ENCODE measurements at places on chromosomes 11 and 22.

DNA sequence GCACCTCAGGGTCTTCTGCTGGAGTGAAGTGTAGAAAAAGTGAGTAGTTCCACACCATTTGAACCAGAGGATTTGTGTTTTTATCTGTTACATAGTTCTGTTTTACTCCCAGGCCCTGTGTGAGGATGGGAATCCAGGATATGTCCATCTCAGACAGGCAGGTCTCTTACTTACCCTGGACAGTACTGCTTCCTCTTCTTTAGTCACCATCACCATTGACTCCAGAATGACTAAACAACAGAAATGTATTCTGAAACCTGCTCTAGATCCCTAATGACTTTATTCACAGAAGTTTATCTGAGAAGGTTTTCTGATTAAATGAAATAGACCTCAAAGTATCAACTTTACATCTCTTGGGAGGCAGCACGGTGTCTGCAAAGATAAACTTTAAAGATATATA lies 33.6 kb downstream of the CYP2R1 start:
- DNase-seq: no peak

DNA sequence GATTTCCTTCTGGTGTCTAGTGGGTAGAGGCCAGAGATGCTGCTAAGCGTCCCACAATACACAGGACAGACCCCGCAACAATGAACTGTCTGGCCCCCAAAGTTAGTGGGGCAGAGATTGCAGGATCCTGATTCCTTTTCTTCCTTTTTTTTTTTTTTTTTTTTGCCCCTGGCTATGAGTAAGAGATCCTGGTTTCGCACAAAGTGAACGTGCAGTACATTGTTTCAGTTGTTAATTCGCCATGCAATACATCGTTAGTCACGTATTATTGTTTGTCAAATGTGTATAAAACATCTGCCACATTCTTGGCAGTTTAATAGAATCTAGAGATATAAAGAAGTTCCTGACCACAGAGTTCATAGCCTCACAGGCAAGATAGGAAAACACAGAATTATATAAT lies 20.2 kb downstream of the ST3GAL4 start:
- DNase-seq: peak; percentile 66

GRCh38 chr11:75242722-75243600 lies 2.4 kb downstream of the TPBGL start:
- no peak for DNase-seq

- no peak for DNase-seq
Observed at GRCh38 chr11:134008634-134009071, 51.9 kb upstream of the IGSF9B start.

DNA sequence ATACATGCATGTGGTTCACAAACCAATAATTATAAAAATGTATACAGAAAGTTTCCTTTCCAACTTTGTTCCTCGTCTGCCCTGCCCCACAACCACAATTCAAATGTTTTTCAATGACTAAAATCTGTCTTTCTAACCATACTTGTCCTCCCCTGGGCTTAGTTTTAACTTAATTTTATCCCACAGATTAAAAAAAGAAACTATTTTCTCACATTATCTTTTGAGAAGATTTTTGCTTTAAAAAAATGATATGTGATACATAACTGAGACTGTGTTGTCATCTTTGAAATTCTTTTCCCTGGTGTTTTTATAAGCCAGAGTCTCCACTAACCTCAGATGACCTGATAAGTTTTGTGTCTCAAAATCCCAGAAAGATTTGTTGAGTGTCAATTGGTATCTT lies 79.0 kb downstream of the FDX1 start:
- DNase-seq: no peak

GRCh38 chr11:126624506-126624905 lies 269.0 kb downstream of the ST3GAL4 start:
- DNase-seq: no peak

DNA sequence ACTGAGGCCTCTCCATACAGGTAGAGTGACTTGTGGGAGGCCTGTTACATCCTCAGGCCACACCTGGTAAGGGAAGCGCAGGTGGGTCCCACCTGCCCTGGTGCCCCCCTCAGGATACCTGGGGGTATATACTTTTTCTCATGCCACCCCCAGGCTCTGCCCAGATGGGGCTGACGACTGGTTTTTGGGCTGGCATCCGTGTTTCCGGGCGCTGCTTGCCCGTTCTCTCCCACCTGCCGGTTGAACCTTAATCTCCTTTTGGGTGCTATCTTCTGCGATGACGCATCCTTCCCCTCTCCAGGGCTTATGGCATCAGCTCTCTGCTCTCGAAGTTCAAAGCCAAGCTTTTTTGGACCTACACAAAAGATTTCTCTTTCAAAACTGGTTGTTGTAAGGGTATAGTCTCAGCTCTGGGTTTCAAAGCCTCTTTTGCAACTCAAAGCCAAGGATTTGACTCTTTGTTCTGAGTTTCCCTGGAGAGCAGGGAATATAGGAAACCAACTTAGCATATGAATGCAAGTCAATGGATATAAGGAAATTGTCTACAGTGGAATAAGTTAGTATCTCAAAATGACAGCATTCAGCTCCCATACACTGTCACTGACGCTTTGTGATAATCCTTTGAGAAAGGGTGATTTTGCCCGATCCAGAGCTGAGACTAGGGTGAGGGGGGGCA lies 8.6 kb upstream of the LRRC10B start:
- no peak for DNase-seq

- DNase-seq: no peak
Observed at GRCh38 chr11:86670181-86670580, 2.2 kb downstream of the ME3 start.

DNA sequence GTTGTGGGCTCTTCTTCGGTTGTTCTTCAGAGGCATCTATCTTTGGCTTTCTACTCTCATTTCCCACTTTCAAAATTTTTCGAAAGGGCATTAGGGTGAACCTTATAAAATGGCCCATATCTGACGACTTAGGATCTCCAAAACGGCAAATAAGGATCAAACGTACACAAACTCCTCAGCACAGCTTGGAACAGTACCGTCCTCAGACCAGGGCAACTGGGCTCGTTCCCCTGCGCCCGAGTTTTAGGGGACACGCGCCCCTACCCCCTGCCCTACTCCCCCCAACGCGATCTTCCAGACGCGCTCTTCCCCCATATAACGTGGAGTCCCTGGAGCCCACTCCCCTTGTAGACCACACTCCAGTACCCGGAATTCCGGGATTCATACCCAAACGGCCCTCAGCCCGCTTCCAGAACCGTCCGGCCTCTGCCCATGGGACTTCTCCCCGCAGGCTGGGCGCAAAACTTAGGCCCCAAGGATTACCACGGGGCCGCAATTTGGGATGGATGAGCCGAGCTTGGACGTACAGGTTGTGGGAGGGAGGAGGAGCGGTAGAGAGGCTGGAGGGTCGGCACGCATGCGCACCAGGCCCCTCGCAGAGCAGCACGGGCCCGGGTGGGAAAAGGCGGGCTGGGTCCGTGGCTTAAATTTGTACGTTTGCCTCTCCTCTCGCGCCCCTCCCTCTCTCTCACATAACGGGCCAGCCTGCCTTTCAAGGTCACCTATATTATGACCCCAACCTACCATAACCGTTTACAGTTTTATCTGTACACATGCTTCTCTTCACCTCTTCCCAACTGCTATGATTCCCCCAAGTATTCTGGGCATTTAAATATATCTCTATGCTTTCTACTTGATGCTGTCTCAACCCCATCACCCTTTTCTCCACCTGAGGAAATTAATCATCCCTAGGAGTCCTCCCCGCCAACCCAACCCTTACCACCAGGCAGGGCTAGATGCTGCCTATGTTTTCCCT lies 3.4 kb downstream of the CCDC89 start:
- DNase-seq: no peak

DNA sequence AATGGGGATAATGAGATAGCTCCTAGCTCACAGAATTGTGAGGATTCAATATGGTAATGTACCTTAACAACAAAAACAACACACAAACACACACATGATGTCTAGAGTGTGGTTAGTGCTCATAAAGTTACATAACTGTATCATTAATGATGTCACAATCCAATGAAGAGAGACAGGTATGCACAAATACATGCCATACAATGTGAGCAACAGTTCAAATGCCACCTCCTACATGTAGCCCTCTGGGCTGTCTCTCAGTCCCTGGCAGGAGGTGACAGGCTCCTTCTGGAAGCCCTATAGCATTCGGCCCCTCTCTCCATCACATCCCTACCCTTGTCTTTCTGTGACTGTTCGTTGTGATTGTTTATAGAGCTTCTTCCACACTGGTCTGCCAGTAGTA lies 8.3 kb upstream of the MICALL1 start:
- DNase-seq: no peak

DNA sequence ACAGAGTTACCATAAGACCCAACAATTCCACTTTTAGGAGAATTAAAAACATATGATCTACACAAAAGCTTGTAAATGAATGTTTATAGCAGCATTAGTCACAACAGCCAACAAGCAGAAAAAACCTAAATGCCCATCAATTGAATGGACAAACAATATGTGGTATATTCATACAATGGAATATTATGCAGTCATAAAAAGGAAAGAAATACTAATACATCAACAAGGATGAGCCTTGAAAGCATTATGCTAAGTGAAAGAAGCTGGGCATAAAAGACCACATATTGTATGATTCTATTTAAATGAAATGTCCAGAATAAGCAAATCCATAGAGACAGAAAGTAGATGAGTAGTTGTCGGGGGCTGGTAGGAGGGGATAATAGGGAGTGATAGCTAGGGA lies 5.0 kb downstream of the MPZL2 start:
- no peak for DNase-seq

GRCh38 chr22:30041881-30042280 lies 38.4 kb upstream of the HORMAD2 start:
- DNase-seq: no peak

GRCh38 chr11:126521196-126521595 lies 165.7 kb downstream of the ST3GAL4 start:
- no peak for DNase-seq

- peak; percentile 20 for DNase-seq
Observed at GRCh38 chr11:77401486-77402217, 72.2 kb downstream of the PAK1 start.

DNA sequence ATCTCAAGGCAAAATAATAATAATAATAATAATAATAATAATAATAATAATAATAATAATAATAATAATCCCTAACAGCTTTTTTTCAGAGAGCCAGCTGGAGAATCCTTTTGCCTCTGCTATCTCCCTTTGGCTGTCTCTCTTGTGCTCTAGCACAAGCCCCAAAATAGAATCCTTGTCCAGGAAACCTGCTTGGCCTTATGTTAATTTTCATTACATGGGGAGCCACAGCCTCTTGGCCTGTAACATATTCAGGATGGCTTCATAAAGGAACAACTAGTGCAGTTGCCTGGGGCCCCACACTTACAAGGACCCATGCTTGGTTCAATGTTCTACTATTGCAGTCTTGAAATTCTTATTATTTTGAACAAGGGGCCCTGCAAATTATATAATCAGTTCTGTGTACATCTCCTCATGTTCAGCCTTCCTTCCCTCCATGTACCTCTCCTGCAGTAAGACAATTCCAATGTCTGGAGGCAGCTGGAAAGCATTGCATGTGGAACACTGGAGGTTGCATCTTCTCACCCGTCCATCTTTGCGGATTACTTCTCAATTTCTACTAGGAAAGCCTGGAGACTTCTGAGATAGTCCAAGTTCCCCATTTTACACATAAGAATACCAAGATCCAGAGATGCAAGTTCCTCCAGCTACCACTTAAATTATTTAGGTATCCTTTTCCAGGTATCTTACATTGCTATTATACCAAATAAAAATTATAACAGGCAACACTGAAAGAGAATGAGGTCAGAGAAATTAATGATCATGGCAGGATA lies 37.8 kb upstream of the SORL1 start:
- DNase-seq: no peak

- DNase-seq: no peak
Observed at GRCh38 chr22:39785232-39785631, 108.3 kb downstream of the ENTHD1 start.

- DNase-seq: peak; percentile 30
Observed at GRCh38 chr11:3123305-3123704, 41.8 kb downstream of the OSBPL5 start.

- no peak for DNase-seq
Observed at GRCh38 chr11:405954-406795, 8.6 kb downstream of the SIGIRR start.

DNA sequence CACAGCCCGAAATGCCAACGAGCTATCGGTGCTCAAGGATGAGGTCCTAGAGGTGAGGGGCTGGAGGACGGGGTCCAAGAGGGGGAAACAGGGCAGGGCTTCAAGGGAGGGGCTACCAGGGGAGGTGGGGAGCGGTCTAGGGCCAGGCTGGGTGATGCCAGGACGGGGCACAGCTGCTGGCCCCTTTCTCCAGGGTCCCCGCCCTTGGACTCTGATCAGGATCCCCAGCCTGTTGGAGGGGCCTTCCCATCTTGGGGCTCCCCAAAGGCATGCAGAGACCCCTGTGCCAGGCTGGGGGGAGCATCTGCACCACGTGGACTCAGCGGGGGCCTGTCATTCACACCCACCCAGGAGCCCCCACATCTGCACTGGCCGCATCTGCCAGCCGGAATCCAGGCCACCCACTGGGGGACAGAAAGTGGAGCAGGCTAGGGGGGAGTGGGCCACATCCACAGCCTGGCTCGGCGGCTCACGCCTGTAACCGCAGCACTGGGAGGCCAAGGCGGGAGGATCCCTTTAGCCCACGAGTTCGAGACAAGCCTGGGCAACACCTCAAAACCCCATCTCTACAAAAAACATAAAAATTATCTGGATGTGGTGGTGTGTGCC lies 18.9 kb downstream of the EPS8L2 start:
- no peak for DNase-seq

DNA sequence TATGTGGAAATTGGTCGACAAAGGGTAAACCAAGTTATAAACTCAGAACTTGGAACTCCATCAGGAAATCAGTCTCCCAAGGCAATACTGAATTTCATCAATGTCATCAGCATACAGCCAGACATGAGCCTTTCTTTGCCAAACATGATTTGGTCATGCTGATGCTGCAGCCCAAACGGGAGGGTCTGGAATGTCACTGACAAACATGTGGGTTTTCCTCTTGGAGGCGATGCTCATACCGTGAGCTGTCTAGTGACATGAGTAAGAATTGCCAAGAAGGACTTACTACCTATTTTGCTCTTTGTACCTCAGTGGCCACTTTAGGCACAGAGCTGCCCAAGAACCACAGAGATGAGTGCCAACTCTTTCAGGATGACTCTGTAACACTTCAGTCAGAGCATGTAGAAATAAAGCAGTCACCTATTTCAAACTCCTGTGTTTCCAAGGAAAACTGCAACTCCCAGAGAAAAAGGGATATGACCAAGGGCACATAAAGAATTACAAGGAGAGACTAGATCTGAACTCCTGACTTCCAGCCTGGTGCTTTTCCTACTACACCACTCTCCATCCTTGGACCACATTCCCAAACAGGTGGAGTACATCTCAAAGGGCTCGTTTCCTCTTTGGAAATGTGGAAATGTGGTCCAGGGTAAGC lies 24.3 kb upstream of the MRGPRX2 start:
- no peak for DNase-seq

DNA sequence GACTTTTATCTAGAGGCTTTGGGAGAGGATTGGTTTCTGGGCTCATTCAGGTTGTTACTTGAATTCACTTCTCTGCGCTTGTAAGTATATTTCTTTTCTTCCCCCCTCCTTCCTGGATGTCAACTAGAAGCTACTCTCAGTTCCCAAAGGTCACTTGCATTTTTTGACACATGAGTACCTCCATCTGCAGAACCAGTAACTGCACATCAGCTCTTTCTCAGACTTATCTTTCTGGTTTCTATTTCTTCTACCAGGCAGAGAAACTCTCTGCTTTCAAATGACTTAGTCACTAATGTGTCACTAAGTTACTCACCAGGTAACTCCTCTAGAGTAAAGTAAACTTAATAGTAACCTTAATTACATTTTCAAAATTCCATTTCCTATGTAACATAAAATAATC lies 773.0 kb upstream of the LUZP2 start:
- peak; percentile 7 for DNase-seq

GRCh38 chr11:1994121-1994520 lies 3.5 kb downstream of the H19 start:
- DNase-seq: no peak
